Activated T-cell treated with anti-CD3 and anti-CD28 coated beads, Interleukin-2, amount 50 U/mL, for 48 hours (primary cell): ENCODE measurements at places on chromosomes 2 and 18.

GRCh38 chr2:20982861-20983260 lies 61.0 kb downstream of the APOB start:
- no peak for DNase-seq

DNA sequence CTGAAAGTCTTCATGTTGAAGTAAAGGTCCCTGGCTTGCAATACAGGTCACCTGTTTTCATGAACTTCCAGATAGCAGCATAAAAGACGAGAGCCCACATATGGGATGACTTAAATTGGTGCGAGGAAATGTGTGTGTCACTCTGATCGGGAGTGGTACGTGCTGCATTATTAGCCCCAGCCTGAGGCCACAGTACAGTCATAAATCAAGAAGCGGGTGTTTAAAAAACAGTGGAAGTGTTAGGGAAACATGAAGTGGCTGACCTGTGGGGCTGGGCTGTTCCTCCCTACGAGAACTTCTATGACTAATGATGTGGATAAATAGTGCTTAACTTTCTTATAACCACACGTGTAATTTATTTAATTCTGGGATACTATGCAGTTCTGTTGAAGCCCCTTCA lies 24.4 kb downstream of the RDH14 start:
- no peak for DNase-seq

DNA sequence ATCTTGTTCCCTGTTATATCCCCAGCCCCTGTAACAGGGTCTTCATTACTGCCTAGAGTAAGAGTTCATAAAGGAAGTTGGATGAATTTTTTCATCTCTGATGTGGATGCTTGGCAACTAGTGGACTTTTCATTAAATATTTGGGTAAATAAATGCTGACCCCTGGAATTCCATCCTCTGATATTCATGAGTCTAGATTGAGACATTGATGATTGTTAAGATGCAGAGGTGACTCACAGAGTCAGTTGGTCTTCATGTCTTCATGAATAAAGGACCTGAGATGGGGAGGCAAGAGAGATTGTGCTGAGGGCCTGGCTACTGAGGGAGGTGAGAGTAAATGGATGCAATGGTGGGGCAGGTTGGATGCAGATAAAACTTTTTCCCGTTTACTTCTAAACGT lies 132.7 kb upstream of the NT5C1B start:
- no peak for DNase-seq

GRCh38 chr2:201261471-201261870 lies 1.1 kb downstream of the CASP8 start:
- DNase-seq: peak; percentile 71

DNA sequence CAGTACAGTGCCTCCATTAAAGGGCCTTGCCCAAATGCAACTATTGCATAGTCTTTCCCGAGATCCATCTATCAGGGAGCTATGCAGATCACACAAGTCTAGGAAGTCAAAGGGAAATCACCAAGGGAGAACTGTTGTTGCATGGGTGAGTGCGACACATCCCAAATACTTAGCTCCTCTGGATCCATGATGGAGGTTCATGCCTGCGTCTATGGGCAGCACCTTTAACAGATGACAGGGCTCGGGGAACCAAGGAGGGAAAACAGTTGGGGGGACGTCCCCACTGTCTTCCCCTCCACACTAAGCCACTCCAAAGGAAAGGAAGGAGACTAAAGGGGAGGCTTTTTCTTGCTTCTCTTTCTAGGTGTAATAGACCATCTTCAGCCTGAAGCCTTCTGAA lies 552.8 kb upstream of the PKDCC start:
- DNase-seq: no peak

DNA sequence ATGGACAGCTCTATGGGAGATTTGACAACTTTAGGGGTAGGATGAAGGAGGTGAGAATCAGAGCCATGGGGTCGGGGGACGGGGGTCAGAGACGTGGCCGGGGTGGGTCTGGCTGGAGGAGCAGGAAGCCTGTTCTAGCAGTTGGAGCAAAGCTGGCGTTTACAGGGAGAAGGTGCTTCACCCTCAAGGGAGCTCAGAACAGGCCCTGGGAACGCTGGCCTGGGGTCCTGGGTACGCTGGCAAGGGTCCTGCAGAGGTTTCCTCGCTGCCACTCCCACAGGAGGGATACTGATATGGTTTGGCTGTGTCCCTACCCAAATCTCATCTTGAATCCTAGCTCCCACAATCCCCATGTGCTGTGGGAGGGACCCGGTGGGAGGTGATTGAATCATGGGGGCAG lies 205.0 kb upstream of the ARL4C start:
- DNase-seq: no peak

DNA sequence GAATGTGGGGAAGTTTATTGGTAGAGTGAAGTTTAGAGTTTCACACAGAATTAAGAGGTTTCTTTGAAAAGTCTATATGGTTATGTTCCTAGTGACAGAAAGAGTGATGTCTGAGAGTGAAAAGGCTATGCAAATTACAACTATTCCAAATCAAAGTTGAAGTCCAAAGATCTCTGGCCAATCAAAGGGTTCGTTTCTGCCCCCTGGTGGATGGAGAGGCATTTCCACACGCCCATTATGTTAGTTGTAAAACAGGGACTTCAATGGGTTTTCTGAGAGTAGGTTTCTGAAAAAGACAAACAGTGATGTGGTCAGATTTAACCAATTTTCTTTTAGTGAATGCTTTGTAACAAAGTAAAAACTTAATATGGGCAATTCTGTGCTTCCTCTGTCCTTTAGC lies 441.5 kb upstream of the POU3F3 start:
- DNase-seq: peak; percentile 36

DNA sequence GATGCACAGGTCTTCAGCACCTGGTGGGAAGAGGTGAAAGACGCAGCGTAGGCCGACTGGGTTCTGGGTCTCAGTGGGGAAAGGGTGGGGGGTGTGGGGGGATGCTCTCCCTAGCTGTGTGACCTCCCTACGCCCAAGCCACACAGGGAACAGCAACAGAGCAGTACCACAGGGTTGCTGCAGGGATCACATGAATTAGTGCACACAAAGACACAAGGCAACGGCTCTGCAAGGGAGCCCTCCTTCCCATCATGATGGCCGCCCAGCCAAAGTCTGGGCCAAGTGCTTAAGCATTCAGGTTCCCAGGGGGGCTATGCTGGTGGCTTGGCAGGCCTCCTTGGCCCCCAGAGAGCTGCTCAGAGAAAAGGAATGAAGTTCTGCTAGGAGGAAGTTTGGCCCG lies 28.2 kb upstream of the GBX2 start:
- no peak for DNase-seq

- no peak for DNase-seq
Observed at GRCh38 chr2:179596018-179596417, 265.4 kb downstream of the ZNF385B start.

DNA sequence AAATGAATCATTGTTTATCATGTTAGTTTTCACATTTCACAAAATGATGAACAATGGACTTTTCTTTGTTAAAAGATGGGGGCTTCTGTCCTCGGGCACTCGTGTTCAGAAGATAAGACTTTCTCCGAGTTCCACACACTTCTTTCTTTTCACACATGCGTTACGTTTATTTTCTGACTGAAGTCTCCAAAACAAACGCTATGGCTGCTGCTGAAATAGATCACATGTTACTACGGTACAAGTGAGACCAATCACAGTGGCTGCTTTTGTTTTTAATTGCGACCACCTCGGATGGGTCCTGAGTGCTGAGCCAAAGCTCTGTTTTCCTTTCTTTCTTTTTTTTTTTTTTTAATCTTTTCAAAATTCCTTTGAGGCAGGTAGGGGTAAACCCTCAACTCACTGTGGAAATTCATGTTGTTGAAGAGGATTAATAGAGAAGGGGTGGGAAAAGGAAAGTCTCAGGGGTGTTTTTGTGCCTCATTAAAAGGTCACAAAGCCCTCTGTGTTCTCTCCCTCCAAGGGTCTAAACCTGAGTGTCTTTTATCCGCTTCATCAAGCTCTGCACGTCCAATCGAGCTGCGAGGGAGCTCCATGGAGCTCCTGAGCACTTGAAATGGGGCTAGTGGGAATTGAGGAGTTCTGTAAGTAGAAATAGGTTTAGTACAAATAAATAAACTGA lies 48.2 kb downstream of the ARL4C start:
- no peak for DNase-seq

DNA sequence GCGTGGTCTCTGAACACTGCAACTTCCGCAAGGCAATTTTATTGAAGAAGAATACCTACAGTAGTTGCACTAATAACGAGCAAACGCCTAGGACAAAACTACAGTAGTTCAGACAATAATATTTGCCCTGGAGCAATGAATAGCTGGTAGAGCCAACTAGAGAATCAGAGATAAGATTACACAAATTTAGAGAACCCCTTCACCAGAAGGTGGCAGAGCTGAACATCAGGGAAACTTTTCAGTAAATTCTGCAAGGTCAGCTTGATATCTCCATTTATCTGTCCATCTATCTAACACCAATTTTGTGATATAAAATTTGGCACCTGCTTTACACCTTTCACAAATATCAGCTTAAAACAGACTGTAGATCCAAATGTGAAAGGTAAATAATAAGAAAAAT lies 43.8 kb downstream of the CDH19 start:
- DNase-seq: no peak

- DNase-seq: no peak
Observed at GRCh38 chr2:23595601-23596251, 210.7 kb downstream of the KLHL29 start.

DNA sequence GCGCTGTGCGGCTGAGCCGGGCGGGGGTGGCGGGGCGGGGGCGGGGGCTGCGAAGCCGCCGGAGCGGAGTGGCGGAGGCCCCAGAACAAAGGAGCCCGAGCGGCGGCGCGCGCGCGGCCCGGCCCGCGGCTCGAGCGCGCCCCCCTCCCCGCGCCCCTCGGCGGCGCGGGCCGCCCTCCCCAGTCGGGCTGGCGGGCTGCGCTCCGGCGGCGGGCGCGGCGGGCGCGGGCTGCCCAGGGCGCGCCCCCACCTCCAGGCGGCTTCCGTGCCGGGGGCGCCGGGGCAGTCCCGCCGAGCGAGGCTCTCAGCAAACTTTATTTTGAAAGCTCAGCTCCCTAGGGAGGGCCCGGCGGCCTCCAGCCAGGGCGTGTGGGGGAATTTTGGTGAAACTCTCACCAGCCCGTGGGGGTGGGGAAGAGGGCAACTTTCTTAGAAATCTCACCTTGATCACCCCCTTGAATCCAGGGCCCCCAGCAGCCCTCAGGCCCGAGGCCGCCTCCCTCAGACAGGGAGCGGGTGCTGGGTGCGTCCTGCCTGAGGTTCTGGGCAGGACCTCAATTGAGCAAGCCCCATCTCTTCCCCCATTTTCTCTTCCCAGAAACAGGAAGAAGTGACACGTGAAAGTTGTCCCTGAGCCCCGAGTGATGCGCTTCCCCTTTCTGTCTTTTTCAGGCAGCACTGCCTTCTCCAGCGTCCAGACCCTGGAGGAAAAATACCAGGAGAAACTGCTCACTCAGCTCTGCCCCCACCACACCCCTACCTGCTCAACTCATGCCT lies 786 bp downstream of the TET3 start:
- DNase-seq: peak; percentile 81

GRCh38 chr2:108383146-108383830 lies 5.5 kb downstream of the SULT1C4 start:
- DNase-seq: no peak

DNA sequence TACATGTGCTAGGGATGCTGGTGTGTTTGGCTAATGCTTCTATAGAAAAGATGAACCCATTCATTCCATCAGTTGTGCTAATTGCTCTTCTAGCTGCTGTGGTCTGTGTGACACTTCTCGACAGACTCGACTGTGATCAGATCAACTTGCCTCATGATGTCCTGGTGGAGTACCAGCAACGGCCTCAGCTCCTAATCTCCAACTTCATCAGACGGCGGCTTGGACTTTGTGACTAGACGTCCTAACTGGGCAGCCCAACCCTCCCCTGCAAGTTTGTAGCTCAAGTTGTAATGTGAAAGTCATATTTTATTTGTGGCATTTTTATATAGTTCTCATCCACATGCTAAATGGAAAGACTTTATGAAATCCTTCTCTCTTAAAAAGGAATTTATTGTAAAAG lies 33.0 kb downstream of the UPP2 start:
- no peak for DNase-seq

GRCh38 chr2:17583166-17583565 lies 42.7 kb downstream of the VSNL1 start:
- no peak for DNase-seq

DNA sequence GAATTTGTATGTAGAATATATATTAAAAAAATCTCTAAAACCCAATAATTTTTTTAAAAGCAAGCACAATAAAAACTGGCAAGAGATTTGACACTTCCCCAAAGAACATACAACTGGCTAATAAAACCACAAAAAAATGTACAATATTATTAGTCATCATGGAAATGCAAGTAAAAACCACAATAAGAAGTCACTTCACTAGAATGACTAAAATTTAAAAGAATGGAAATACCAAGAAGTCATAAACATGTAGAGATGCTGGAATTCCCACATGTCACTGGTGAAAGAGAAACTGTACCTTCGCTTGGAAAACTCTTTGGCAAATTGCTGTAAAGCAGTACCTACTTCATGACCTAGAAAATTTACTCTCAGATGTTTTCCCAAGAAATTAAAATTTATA lies 43.4 kb upstream of the KYNU start:
- DNase-seq: no peak

- DNase-seq: peak; percentile 16
Observed at GRCh38 chr18:77077941-77078689, 54.5 kb downstream of the MBP start.

DNA sequence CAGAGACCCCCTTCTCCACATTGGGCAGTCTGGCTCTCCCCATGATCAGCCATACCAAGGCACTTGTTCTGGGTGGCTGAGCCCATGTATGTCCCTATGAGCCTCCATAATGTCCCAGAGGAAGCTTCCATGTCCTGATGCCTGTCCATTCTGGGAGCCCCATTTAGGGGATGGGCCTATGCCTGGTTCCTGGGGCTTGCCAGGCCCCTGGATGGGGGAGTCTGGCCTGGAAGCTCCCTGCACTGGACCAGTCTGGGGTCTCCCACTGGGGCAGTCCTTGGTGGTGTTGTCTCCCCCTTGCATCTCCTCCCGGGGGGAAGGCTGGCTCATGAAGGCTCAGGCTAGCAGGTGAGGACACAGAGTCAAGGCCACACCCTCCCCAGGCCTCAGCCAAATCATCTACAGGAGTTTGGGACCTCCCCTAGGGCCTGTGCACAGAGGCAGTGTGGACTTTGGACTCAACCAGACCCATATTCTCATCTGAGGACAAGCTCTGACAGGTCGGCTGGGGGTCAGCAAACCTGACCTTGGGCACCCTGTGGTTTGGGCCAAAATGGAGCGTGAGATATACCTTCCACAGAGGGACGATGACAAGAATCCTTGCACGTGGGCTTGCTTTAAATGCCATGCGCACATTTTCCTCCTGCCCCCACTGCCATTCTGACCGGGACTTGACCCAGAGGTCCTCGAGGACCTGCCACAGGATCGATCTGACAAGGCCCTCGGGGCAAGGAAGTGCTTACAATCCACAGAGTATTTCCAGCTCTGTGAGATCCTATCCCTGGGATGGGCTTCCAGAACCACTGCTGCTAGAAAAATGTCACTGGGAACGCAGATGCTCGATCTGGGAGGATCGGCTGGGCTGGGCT lies 38.8 kb downstream of the INHBB start:
- DNase-seq: no peak

DNA sequence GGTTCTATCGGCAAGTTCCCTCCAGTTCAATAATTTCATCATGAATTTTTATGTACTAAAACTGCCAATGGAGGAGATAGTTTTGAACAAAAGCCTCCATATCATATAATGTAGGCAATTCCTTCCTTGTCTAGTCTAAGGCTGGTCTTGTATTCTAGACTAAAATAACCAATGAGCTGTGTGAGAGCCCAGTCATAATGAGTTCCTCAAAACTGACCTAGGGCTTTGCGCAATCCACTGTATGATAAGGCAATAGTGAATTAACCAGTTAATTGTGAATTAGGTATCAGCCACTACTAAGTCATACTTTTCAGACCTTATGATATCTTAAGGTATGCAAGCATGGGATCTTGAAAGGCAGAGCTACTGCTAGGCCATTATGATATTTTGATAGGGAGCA lies 7.6 kb upstream of the UXS1 start:
- no peak for DNase-seq
